ENCODE measurements at places on chromosomes 12 and 14.

DNA sequence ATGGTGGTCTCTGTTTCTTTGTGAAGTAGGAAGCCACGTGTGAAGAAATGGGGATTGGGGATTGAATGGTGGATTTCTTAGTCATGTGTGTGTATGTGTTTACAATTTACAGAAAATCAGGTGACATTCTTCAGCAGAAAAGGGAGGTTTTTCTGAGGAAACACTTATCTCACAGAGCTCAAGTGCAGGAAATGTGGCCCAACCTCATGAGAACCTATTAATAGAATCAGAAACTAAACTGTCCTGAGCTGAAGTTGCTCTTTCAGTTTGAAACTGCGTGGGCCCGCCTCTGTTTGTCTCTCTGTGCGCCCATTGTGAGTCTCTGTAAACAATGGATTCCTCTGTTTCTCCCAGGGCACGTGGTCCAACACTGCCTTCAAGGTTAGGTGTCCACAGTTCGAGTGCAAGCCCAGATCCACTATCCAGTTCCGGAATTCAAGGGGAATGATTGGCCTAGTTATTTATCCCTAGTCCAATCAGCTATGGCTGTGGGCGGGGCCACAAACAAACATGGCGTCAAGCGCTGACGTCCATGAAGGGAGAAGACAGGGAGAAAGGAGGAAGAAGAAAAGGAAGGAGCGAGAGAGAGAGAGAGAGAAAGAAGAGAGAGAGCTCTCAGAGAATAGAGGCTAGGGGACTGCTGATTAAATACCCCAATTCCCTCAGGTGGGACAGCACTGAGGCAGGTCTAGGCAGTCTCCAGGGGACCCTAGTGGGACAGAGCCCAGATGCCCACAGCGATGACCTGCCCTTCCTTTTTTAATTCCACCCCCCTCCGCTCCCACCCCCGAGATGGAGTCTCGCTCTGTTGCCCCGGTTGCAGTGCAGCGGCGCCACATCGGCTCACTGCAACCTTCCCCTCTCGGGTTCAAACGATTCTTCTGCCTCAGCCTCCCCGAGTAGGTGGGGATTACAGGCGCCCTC lies 31.4 kb upstream of the C12orf76 start:
- DNase-seq: peak; percentile 99

DNA sequence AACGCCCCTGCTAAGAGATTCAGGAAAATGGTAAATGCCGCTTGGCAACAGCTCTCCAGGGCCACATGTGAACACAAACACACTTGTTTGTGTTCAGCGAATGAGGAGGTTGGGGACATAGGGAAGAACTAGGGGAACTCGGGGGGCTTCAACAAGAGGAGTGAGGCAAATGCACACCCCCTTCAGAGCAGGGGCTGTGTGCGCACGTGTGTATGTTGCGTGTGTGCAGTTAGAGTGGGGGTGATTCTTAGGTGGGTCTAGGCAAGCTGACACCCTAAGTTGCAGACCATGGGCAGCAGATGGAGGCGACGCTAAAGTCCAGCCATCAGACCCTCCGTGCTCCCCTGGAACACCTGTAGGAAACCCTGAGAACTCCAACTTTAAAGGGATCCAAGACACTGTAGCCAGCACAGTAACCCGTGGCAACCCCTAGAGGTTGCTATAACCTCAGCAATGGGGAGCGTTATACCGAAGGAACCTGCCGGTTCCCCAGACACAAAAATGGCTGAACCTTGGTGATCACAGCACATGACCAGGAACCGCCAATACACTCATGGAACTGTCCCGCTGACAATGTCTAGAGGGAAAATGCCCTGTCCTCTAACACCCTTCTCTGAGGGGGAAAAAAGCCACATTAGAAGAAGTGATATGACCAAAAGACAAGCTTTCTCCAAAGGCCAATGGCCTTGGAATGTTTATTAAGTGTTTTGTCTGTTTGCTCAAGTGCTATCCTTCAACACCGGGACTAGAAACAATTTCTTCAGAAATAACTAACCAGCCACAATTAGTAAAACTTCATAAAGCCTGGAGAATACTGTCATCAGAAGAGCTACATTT lies 86.5 kb upstream of the CEP83 start:
- peak; percentile 64 for DNase-seq

DNA sequence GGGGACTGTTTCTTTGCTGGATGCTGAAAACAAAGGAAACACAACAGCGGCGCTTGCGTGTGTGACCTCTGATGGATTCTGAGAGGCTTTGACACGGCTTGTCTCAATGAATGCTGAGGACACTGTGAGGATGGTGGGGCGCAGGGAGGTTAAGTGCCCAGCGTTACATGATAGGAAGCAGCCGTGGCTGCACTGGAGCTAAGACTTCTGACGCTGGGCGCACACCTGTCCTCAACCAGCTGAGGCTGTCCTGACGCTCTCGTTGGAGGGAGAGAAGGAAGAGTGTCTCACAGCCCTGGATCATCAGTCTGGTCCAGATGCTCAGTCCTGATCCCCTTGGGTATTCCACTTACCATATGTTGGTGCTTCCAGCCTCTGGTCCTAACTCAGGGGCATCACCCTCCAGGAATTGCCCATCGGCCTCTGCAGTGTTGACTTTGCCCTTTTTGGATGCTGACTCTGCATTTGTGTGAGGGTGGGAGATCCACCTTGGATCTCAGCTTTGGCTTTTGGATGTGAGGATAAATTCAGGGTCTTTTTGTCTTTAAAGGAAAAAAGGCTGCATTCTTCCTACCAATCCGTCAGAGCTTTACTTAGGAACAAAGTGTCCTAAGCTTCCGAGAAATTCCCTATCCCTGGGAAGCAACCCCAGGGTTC lies 125.2 kb downstream of the ZNF664 start:
- DNase-seq: no peak

- peak; percentile 25 for DNase-seq
Measured at GRCh38 chr14:46048127-46048526, 603.5 kb downstream of the RPL10L start.

- no peak for DNase-seq
Measured at GRCh38 chr12:16150276-16150675, 127.2 kb downstream of the SLC15A5 start.

GRCh38 chr12:75913502-75914351 lies 117.8 kb downstream of the PHLDA1 start:
- no peak for DNase-seq

Data from COLO829 (cell line).